ENCODE measurements at places on chromosomes 3 and 15.
A peak's percentile ranks its signal among the peaks of the same experiment; 100 is the strongest.

- no peak for DNase-seq
Measured at GRCh38 chr15:53757906-53758305, 1.6 kb downstream of the WDR72 start.

DNA sequence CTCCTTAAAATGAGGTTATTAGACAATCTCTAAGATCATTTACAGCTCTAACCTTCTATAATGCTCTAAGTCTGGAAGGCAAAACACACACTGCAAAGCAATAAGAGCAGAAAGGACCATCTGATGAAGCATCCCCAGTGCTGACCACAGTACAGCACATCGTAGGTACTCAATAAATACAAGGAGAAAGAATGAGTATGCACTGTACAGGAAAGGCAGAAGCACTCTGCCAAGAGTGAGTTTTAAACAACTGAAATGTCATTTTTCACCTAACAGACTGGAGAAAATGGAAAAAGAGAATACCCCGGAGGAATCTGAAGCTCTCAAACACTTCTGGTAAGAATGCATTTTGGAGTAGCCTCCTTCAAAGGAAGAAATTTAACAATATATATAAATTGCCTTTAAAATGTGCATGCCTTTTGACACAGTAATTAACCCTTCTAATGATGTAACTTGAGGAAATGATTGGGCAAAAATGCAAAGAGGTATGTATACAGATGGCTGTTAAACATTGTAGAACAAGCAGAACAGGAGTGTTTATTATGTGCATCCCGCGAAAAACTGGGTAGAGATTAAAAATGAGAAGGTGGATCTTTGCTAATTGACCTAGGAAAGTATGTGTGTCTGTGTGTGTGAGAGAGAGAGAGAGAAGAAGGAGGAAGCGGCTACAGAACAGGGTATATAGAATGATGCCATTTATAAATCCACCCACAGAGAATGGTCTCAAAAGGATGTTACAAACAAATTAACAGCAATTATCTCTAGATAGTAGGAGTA, 8.0 kb upstream of the OXTR start:
- no peak for DNase-seq

DNA sequence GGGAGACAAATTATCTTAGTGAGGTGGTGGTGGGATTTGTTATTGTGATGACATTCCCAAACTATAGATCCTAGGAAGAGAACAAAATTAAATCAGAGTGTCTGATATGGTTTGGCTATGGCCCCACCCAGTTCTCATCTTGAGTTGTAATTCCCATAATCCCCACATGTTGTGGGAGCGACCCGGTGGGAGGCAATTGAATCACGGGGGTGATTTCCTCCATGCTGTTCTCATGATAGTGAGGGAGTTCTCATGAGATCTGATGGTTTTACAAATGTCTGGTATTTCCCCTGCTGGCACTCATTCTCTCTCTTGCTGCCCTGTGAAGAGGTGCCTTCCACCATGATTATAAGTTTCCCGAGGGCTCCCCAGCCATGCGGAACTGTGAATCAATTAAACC, 62.0 kb downstream of the RPL22L1 start:
- no peak for DNase-seq

DNA sequence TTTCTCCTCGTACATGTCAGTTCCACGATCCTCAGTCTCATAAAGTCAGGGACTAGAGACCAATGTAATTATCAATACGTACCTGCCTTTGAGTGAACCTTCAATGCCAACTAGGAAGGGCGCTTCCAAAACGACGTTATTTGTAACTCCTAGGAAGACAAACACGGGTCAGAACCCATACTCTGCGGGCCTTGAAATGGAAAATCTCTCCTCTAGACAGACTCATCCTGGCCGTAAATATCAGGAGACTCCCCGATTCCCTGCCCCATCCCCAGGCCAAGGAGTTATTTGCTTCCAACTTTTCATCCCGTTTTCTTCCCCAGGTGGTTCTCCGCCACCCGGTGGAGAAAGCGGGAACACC, 578 bp downstream of the OIP5 start:
- no peak for DNase-seq

GRCh38 chr3:38137615-38138348, 679 bp upstream of the MYD88 start:
- no peak for DNase-seq

DNA sequence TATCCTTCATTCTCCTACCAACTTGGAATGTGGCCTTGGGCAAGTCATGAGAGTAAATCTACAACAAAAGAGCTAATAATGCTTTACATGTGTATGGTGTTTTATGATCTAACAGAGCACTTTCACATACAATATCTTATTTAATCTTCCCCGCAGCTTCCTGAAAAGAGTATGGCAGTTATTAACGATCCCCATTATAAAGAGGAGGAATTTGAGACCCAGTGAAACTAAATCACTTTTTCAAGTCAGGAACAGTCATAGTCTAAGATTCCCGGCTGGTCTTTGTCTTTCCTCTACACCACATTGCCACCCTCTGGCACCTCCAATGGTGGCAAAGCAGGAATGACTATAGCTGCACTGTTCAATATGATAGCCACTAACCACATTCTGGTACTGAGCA, 69.7 kb upstream of the CMSS1 start:
- DNase-seq = no peak

DNA sequence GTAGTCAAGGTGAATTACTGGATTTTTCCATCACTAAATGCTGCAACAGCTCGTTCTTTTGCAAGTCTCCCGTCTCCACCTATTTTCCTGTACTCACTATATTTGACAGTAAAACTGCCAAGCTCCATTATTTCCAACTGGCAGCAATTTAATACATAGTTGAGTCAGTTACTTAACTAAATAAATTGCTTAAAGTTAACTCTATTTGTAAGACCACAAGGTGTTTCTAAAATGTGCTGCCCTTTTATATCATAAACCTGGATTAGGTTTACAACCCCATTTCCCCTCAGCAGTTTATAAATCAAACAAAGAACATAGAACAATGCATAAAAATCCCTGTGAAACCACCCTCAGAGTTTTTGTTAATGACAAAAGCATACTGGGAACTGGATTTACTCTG, 211.4 kb upstream of the DPH6 start:
- DNase-seq = no peak

DNA sequence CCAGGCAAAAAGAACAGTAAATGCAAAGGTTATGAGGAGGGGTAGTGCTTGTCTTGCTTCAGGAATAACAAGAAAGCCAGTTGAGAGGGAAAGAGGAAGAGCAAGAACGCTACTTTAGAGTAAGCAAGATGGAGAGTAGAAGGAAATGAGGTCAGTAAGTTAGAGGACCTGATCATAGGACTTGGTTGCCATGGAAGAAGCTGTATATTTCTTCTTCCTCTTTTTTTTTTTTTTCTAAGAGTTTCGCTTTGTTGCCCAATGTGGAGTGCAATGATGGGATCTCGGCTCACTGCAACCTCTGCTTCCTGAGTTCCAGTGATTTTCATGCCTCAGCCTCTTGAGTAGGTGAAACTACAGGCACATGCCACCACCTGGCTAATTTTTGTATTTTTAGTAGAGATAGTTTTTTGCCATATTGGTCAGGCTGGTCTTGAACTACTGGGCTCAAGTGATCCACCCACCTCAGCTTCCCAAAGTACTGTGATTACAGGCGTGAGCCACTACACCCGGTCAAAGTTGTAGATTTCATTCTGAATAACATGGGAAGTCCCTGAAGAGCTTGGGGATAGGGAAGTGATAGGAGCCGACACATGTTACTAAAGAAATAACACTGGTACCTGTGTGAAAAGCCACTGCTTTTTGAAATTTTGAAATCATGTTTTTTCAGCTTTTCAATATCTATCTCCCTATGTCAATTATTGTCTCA, 527.9 kb upstream of the NAALADL2 start:
- no peak for DNase-seq

GRCh38 chr15:62931650-62932049, 110.9 kb upstream of the TPM1 start:
- DNase-seq = no peak

- DNase-seq = no peak
Measured at GRCh38 chr3:122519693-122520092, 5.0 kb upstream of the KPNA1 start.

- DNase-seq = no peak
Measured at GRCh38 chr3:4814305-4814903, 164.8 kb upstream of the BHLHE40 start.

GRCh38 chr3:100401674-100402041, 319 bp downstream of the LNP1 start:
- DNase-seq = peak; percentile 49

GRCh38 chr3:176987901-176988650, 209.2 kb downstream of the TBL1XR1 start:
- DNase-seq = no peak

DNA sequence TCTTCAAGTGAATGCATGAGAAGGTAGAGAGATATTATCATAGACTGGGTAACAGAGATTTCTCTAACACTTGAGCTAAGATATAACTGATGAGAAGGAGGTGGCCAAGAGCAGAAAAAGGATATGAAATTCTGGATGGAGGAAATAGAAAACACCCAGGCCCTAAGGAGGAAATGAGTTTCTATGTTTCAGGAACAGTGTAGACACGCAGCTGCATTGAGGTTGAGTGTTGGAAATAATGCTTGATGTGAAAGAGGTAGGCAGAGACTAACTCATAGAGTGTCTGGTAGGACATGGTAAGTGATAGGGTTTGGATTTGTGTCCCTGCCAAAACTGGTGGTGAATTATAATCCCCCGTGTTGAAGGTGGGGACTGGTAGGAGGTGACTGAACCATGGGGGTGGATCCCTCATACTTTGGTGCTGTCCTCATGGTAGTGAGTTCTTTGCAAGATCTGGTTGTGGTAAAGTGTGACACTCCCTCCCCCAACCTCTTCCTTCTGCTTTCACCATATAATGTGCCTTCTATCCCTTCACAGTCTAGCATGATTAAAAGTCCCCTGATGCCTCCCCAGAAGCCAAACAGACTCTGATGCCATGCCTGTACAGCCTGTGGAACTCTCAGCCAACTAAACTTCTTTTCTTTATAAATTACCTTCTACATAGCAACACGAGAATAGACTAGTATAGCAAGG, 787.3 kb downstream of the EDEM1 start:
- DNase-seq = no peak

GRCh38 chr3:1693145-1693544, 405.5 kb upstream of the CNTN4 start:
- DNase-seq = no peak

Data from activated naive CD4-positive, alpha-beta T cell treated with anti-CD3 and anti-CD28 coated beads, Interleukin-2, amount 50 U/mL, for 72 hours (primary cell).